Endodermal cell (in vitro differentiated cells): ENCODE measurements at places on chromosomes 6 and 20.

DNA sequence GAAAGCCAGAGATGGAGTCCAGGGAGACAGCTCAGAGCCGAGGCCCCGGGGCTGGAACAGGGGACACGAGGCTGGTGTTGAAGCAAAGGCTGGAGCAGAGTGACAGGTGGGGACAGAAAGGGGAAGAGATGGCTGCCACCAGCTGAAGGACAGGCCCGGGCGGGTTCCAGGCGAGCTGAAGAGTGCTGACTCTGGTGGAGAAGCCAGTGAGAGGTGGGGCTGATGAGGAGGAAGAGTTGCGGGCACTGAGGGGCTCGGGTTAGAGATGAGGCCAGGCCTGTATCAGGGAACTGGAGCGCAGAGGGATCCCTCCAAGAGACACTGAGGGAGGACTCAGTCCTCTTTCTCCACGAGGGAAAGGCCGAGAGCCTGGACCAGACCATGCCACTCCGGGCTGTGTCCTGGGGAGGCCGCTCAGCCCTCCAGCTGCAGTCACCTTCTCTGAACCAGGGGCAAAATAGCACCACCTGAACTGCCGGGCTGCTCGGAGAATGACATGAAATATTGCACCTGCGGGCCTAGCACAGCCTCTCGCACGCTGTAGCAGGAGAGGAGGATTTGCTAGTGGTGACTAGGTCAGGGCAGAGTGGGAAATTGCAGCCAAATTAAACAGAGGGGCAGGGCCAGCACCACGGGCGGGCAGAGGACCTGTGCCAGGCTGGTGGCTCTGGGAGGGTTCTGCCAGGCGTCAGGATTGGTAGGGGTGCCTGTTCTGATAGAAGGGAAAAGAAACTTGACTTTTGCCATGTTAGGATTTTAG, 175.9 kb downstream of the ZDHHC14 start:
- DNase-seq, result peak; percentile 42

GRCh38 chr6:11214901-11215300, 17.6 kb downstream of the NEDD9 start:
- no peak for DNase-seq

GRCh38 chr20:2871661-2872458, 1.4 kb upstream of the PTPRA start:
- peak; percentile 59 for DNase-seq

- no peak for DNase-seq
Observed at GRCh38 chr6:30963641-30964040, 19.9 kb upstream of the MUC21 start.

- DNase-seq, result no peak
Observed at GRCh38 chr6:119962505-119962904, 612.9 kb upstream of the MAN1A1 start.

GRCh38 chr6:142417331-142417750, 115.5 kb downstream of the ADGRG6 start:
- DNase-seq, result no peak
